ENCODE measurements at places on chromosomes 11 and 22.

DNA sequence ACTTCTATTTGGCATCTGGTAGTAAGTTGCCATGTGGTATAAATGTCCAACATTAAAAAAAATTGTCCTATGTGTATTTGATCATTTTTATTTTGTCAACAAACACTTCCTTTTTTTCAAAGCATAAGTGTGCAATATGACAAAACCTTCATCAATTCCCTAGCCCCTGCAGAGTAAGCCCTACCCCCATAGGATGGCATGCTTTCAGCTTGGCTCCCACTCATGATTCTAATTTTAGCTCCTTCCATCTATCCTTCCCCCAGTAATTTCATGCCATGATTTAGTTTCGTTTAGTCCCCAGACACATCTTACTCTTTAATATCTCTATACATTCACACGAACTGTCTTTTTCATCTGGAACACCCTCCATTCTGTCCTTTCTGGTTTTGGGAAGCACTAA, 250.6 kb upstream of the RAG2 start:
- no peak for DNase-seq

GRCh38 chr11:133718238-133718637, 127.1 kb downstream of the SPATA19 start:
- no peak for DNase-seq

- DNase-seq, result peak; percentile 83
These were observed 131.9 kb upstream of the MTMR2 start for GRCh38 chr11:96055706-96056387.

- no peak for DNase-seq
These were observed 11.3 kb upstream of the RAG2 start for GRCh38 chr11:36609383-36609782.

DNA sequence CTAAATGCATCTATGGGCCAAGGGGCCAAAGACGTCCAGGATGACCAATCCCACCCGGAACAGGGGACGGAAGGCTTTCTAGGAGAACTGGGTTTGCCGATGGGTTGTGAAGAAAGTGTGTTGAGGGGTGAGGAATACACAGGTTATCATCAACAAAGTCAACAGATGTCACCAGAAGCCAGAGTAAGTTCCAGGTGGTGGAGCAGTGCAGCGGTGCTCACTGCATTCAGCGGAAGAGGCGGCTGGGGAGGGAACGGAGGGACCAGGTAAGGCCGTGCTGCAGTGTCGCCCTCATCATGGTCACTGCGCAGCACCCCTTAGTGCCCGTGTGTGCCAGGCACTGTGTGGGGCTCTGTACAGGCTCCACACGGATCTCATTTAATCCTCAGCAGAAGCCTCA, 176.0 kb downstream of the EFCAB6 start:
- no peak for DNase-seq

- no peak for DNase-seq
These were observed 314.5 kb upstream of the CCDC90B start for GRCh38 chr11:83600661-83601060.

DNA sequence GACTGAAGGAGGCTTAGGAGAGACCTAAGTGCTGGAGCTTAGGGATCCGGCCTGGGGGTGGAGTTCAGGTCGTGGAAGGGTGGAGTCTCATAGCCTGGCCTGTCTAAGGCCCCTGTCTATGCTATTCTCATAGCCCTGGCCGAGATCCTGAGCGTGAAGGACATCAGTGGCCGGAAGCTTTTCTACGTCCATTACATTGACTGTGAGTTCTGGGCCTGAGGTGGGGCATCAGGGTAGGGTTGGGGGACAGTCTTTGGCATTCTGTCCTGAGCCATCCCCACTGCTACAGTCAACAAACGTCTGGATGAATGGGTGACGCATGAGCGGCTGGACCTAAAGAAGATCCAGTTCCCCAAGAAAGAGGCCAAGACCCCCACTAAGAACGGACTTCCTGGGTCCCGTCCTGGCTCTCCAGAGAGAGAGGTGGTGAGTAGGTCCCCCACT, 603 bp downstream of the KAT5 start:
- DNase-seq, result no peak

DNA sequence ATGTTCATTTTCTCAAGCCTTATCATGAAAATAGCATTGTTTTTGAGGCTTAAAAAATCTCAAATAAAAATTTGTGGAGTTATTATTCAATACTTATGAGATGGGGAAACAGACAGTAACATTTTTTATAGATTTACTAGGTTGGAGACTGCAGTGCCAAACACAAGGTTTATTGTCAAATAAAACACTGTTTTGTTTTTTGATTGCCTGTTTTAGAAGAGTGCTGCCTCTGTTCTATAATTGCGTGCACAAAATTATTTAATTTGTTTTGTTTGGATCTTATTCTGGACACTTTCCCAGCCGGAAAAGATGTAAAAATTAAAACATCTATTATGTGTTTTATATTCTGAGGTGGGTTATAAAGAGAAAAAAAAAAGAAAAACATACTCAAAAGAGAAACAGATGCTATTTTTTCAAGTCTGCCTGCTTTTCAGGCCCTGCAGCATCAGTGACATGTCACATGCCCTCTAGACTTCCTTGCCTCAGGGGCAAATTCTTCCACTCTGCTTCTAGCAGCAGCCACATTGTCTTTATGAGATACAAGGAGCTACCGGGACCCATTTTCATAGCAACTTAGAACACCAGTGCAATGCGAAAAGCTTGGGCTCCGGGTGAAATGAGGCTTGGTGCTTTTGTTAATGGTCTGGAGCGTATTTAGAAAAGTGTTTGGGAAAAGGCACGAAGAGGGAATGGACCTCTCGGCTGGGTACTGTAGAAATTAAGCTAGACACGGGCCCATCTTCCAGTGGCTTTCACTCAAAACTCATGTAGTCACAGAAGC, 77.5 kb downstream of the EFCAB6 start:
- DNase-seq, result no peak

GRCh38 chr11:93740031-93740729, 1.1 kb downstream of the TAF1D start:
- DNase-seq, result peak; percentile 78

- DNase-seq, result peak; percentile 19
These were observed 134.4 kb downstream of the CTTN start for GRCh38 chr11:70532731-70533130.

GRCh38 chr22:48254311-48254873, 1491.9 kb downstream of the TBC1D22A start:
- DNase-seq, result no peak

- DNase-seq, result no peak
These were observed 25.8 kb downstream of the ADAMTS8 start for GRCh38 chr11:130402570-130402969.

DNA sequence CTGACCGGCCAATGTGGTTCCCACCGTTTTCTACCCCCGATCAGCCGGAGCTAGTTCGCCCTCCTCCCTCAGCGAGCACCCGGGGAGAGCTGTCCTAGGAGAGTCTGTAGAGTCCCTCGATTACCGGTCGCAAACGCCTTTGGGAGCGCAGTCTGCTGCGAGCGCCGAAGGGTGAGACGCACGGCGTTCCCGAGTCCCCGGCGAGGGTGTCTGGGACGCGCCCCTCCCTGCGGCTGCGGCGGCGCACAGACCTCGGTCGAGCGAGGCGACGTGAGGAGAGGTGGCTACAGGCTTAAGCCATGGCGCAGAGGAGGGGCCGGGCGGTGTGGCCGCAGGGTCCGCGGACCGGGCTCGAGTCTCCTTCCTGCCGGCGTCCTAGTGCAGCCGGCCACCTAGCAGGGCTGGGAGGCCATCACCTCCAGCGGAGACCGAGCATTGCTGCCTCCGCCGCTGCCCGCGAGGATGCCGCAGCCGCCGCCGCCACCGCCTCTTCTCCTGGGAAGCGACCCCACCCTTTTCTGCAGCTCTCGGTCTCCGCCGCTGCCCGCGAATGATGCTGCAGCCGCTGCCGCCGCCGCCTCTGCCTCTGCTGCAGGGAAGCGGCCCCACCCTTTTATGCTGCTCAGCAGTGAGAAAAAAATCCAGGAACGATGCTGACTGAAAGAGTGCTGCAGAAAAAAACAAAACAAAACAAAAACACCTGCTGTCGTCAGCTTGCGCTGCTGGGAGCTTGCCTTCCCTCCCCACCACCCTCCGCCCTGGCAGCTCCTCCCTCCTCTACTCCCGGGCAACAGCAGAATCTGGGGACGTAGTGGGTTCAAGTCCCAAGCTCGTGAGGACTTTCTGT, at the start of gene MAP6:
MAP6 (minus strand) TSS at position 588 of the 847 bp plus-strand sequence. CDS start 669 bp downstream, outside the sequence.
- peak; percentile 17 for DNase-seq

GRCh38 chr11:57426439-57426928, 437 bp downstream of the SLC43A3 start:
- DNase-seq, result no peak

- peak; percentile 48 for DNase-seq
These were observed 62.6 kb upstream of the PHF21B start for GRCh38 chr22:45072322-45072903.

DNA sequence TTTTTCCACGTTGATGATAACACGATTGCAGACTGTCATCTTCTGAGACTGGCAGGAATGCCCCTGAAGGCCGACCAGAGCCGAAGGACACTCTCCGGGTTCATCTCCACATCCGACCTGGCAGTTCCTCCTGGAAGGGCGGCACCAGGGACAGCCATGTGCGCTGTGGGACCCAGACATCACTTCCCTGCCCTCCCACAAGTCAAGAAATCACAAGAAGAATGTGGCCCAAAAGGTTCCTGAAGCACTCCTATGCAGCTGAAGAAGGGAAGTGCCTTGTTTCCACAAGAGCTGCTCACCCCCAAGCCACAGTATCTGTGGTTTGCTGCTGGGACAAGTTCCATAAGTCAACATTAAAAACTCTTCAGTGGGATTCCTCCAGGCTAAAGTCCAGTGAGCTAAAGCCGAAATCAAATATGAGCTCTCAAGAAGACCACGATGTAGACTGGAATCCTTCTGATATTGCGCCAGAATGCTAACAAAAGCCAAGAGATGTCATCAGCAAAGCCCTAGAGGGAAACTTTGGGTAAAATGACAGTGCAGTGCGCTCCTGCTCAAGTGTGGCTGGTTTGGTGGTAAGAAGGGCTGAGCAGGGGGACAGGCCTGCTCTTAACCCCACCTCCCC, 21.2 kb downstream of the PACSIN2 start:
- peak; percentile 89 for DNase-seq

- no peak for DNase-seq
These were observed 24.0 kb downstream of the KCNJ5 start for GRCh38 chr11:128915149-128915521.

DNA sequence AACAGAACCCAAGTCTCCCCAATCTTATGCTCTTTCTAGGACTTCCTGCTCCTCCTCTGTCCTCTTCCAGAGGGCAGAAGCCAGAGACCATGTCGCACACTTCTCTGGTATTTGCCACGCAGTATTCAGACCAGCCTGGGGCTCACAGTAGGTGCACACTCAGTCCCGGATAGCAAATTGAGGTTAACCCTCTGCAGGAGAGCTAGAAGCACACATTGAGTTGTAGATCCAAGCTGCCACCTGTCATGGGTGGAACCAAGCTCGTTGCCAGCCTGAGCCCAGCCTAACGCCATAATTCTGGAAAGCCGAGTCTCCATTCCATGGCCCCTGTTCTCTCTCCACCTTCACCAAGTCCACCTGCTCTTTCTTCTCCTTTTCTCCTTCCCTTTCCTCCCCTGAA, 562.1 kb downstream of the BUD13 start:
- no peak for DNase-seq

GRCh38 chr11:35045236-35045820, 93.6 kb upstream of the CD44 start:
- no peak for DNase-seq

- DNase-seq, result no peak
These were observed 102.6 kb downstream of the SPON1 start for GRCh38 chr11:14065141-14065540.

GRCh38 chr11:78039919-78040671, 17.0 kb upstream of the KCTD14 start:
- peak; percentile 92 for DNase-seq

- DNase-seq, result no peak
These were observed 102.1 kb downstream of the NECTIN1 start for GRCh38 chr11:119626871-119627270.

DNA sequence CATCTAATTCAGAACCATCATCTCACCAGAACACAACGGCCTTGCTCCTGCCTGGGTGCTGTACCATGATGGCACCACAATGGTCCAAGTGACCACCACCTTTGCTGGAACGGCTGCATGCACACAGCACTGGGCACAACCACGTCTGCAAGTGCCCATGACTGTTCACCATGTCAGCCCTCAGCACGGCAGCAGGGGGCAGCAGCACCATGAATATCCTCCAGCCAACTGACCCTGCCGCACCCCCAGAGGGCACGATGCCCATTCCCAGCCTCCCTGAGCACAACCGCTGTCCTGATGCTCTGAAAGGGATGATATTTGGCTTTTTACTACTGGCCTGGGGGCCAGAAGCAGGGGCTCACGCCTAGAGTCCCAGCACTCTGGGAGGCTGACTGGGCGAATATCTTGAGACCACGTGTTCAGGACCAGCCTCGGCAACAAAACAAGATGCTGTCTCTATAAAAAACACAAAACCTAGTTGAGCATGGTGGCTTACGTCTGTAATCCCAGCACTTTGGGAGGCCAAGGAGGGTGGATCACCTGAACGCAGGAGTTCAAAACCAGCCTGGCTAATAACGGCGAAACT, 25.7 kb downstream of the DRD4 start:
- peak; percentile 46 for DNase-seq

DNA sequence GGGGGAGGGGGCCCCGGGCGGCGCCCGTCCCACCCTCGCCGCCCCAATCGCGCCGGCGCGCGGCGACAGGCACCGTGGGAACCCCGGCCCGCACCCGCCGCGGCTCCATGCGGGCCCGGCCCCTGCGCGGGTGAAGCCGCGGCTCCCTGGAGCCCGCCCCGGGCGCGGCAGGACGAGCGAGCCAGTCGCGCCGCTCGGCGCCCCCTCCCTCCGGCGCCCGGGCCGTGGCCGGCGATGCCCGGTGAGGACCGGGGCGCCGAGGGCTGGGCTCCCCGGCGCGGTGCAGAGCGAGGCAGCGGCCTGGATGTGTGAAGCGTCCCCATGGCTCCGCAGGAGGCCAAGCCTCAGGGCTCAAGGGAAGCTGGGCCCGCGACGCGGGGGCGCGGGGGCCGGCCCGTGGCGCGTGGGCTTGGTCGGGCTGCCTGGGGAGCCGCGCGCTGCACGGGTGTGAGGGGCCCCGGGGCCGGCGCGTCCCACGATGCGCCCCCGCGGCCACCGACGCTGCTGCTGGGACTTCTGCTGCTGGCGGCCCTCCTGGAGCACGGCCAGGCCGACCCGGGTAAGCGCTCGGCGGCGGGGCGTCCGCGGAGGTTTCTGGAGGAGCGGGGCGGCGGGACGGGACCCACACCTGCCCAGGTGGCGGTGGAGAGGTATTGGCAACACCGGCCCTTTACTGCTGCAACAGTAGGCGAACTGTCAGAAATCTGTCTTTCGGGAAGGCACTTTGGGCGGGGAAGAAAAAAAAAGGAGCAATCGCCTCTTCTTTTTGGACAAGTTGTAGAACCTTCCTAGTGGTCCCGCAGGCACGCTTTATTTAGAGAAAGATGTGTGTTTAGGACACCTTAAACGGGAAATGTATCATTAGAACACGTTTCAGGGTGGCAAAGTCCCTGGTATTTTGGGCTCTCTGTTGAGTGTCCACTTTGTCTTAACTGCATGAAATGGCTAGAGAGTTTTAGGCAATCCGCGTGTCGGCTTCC, 119.4 kb downstream of the HIPK3 start:
- DNase-seq, result peak; percentile 33

DNA sequence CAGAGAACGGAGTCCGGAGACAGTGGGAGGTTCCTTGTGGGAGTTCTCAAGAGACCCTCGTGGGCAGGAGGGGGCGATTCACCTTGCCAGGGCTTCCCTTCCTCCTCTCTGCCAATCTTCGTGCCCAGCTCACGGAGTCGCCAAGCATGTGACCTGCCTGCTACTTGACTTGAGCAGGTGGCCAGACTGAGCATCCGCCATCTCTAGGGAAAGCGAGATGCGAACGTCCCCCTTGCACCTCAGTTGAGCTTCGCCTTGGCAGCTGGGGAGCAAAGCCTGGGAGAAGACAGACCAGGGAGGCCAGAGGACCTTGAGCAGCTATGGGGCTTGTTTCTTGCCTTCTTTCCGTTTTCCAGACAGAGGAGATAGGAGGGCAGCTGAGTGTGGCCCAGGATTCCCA, 123.2 kb downstream of the GRIK4 start:
- DNase-seq, result no peak

All from fibroblast of skin of scalp (primary cell).